Activated T-cell treated with anti-CD3 and anti-CD28 coated beads, Interleukin-2, amount 50 U/mL, for 4 hours (primary cell): ENCODE measurements at places on chromosomes 5 and 9. TPM values are rescaled to one million over a fixed set of nuclear protein-coding genes. Genes with fewer than 3 reads are reported as not detected.

GRCh38 chr9:13845460-13845859 lies 468.5 kb downstream of the NFIB start:
- no peak for DNase-seq

DNA sequence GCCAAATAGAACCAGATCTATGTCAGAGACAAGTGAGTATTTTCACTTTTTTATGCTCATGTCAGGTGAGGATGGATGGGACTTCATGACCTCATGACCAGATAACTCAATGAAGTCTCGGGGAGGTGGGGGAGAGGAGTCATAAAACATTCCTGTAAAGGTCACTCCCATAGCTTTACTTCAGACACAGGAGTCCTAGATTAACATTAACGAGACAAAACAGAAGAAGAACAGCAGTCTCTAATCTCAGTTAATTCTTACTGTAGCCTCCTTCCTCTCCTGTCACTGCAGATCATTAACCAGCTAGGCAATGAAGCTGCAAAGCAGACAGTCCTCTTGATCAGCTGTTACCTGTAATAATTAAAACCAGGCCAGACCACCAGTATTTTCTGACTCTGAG lies 11.2 kb downstream of the CRHBP start:
- DNase-seq: no peak

GRCh38 chr5:178228609-178229008 lies 4.0 kb downstream of the PHYKPL start:
- DNase-seq: no peak

The ADAMTSL1 gene
- not detected for total RNA-seq

The ZNF474 gene
- total RNA-seq: 0.40 TPM

GRCh38 chr5:141022384-141022783 lies 28.8 kb upstream of the PCDHB1 start:
- no peak for DNase-seq

GRCh38 chr9:100472788-100473275 lies at the start of gene TMEFF1:
TSS of gene TMEFF1 (plus strand) at chr9:100473149. CDS start at chr9:100473545, 396 bp downstream.
- peak; percentile 26 for DNase-seq

DNA sequence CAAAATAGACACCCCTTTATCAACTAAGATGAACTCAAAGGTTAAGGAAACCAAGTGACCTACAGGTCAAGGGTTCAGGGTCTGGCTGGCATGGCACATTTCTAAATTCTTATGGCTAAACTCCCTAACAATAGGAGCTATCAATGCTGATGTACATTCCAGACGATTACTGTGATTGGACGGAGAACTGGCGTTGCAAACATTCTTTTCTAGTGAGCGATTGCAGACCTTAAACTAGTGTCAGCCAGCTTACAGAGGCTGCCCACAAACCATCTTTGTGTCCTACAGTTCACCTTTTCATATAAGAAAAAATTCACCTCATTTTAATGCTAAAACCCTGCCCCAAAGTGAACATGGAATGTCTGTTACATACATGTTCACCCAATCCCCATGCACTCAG lies 382.9 kb downstream of the MAT2B start:
- no peak for DNase-seq

The PCSK1 gene
- total RNA-seq: not detected

The PCDHB8 gene
- total RNA-seq: not detected

DNA sequence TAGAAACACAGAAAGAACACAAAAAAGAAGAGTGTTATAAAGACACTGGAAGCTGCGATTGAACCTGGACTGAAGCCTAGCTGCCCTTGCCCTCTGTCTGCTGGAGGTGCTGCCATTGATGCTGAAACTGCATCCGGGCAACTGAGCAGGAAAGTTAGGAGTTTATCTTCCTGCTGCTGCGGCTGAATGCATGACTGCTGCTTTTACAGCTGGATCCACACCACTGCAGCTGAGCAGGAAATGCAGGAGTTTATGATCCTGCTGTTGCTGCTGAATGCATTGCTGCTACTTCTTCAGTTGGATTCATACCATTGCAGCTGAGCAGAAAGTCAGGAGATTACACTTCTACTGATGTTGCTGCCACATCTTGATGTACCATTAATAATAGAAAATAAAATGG lies 21.8 kb upstream of the JAKMIP2 start:
- no peak for DNase-seq

The SPOCK1 gene
- total RNA-seq: not detected

- no peak for DNase-seq
Measured at GRCh38 chr9:88927510-88927909, 63.8 kb upstream of the S1PR3 start.

The DDX4 gene
- 0.41 TPM for total RNA-seq

DNA sequence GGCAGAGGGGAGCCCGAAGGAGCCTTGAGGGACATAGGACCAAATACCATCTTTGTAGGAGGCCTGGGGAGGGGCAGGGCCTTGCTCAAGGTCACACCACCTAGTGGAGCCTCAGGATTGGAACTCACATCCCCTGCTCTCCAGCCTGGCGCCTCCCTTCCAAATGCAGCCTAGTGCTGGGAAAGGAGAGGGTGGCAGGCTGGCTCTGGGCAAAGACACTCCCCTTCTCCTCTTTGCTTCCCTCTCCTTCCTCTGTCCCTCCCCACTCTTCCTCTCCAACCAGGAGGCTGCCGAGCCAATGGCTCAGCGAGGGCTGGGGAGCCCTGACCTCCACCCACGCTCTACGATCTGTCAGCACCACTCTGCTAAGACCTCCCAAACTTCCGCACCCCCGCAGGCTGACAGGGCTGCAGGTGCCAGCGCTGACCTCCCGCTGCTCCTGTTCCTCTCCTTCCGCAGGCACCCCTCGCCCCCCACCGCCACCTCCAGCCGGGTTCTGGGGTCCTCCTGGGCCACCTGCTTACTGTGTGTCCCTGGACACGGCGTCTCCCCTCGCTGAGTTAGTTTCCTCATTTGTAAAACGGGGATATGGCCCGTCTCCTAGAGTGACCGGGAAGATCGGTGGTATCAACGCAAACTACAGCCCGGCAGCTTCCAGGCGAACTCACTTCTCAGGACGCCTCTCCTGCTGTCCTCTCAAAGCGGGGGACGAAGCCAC lies 52.9 kb downstream of the C9orf50 start:
- no peak for DNase-seq

- DNase-seq: no peak
Measured at GRCh38 chr9:137761032-137761431, 116.5 kb upstream of the CACNA1B start.

DNA sequence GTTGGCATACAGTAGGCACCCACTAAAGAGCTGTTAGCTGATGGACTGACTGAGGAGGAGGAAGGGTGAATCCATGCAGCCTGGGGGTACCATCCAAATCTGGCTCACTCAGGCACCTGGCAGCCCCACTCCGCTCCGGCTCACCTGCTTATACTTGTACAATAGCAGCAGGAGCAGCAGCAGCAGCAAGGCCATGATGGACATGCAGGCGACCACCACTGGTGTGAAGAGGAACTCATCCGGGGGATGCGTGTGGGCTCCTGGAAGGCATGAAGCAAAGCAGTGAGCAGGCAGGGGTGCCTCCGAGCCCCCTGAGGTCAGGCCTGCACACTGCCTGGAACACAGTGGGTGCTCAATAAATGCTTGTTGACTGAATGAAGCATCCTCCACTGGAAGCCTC lies 18.3 kb downstream of the CSF1R start:
- DNase-seq: no peak

GRCh38 chr5:176570044-176570443 lies 20.9 kb downstream of the CDHR2 start:
- no peak for DNase-seq

GRCh38 chr5:176144508-176144907 lies 93.7 kb upstream of the SIMC1 start:
- DNase-seq: no peak

GRCh38 chr9:134216449-134216951 lies 52.1 kb upstream of the RNU6ATAC start:
- no peak for DNase-seq

The SSNA1 gene
- total RNA-seq: 144 TPM

DNA sequence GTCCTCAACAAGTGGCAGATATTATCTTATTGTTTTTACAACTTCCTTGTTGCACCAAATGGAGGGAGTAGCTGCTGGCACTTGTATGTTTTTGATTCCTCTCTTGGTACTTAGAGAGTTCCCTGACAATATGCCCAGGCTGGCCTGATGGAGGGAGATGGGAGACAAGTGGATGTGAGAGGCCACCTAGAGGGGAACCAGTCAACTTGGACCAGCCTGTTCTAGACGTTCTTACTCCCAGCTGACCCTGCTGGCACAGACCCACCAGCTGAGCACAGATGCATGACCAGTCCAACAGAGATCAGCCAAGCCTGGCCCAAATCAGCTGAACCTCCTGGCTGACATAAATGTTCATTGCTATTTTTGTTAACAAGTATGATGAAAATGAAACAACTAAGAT lies 60.9 kb upstream of the GDNF start:
- DNase-seq: no peak

DNA sequence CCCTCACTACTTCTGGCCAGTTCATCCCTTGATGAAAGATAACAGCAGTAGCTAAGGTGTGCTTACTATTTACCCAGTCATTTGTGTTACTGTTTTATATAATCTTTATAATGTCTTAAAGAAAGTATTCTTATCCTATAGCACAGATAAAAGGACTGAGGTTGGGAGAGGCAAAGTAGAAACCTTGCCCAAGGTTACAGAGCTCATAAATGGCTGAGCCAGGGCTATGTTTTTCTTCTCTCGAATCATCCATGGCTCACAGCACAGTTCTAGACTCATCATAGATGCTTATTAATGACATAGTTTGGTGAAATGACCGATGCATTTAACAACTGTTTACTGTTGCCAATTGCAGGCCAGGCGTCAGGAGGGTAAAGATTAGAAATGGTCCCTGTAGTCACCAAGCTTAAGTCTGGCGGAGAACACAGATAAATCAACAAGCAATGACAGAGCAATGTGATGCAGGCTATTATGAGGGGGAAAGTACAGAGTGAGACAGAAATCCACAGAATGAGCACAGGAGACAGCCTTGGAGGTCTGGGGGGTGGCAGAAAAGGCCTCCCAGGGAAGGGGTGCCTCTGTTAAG lies 65.6 kb upstream of the ZNF622 start:
- DNase-seq: no peak
